NCI-H187 (cell line): ENCODE measurements at places on chromosomes 16 and 17.

- no peak for DNase-seq
Observed at GRCh38 chr16:87368029-87368770, 15.4 kb downstream of the FBXO31 start.

GRCh38 chr17:17050346-17051345, 8.4 kb downstream of the MPRIP start:
- no peak for DNase-seq

- DNase-seq = no peak
Observed at GRCh38 chr17:45143767-45144198, 4.5 kb upstream of the HEXIM1 start.

DNA sequence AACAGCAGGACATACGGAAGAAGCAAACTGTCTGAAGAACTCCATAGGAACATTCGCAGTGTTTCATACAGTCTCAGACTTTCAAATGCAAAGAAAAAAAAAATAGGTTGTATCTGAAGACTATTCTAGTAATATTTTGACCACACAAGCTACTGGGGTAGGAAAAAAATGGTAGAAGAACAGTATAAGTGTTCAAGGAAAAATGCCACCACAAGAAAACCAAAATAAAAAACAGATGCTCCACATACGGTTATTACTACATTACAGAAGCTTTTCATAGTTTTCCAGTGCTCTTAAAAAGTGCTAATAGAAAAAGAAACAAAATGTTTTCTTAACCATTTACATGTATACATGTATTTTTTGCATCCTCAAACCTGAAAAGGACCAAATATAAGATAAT, 3.7 kb downstream of the NCOR1 start:
- DNase-seq = no peak

GRCh38 chr17:8041249-8041928, 2.5 kb downstream of the ALOX15B start:
- no peak for DNase-seq

DNA sequence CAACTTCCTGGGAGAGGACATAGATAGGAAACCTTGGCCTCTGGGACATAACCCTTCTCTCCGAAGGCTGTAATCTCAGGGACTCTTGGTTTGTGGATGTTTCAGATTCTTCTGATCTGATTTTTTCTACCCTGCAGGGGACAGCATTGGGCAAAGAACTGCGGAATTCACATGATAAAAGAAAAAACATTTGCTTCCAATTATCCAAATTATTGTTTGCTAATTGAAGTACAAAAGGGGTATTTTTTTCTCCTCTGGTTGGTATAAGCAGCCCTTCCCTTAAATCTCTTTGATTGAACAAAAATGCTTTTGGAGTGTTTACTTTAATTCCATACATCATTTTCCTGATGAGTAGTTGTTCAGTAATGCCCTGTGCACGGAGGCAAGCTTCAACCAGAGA, 251.7 kb upstream of the IRX3 start:
- no peak for DNase-seq

DNA sequence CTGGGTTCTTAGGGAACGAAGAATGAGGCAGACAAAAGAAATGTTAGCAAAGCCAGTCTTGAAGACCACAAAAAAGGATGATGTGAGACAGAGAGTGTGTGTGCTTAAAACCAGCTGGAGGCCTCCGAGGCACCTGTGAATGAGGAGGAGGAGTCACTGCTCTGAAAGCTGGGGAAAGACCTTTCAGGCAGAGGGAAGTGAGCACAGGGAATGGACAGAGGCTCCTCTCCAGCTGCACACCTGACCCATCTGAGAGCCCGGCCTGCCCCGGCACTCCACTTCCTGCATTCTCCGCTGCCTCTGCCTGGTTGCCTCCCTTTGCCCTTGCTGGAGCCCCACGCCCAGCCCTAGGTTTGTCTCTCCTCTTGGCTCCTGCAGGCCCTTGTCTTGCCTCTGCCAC, 55.2 kb upstream of the SREBF1 start:
- DNase-seq = peak; percentile 38

GRCh38 chr16:17273142-17273561, 197.6 kb downstream of the XYLT1 start:
- no peak for DNase-seq

GRCh38 chr16:65698791-65699321, 577.0 kb upstream of the CDH11 start:
- DNase-seq = no peak

DNA sequence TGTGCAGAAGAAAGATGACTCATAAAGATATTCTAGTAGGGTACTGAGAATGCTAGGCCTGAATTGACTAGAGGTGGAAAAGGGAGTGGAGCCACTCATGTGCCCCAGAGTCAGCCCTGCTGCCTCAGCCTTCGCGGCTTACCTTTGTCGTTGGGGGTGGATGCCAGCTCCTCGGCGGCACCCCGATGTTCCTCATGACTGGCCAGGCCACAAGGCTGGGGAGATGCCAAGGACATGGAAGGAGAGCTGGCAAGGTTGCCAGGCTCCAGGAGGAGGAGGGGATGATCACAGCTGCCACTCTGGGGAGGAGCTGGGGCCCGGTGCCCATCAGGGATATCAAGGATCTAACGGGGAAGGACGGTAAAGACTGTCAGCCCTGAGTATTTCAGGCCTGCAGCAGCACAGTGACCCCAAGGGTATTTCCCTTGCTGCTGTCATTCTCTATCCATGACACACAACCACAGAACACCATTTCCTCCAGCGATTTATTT, 9.7 kb upstream of the SLC35B1 start:
- no peak for DNase-seq

- DNase-seq = no peak
Observed at GRCh38 chr16:20192801-20193200, 119.1 kb upstream of the GPR139 start.

- no peak for DNase-seq
Observed at GRCh38 chr17:17887752-17888304, 51.0 kb upstream of the SREBF1 start.

GRCh38 chr17:66399441-66399840, 97.0 kb downstream of the PRKCA start:
- DNase-seq = no peak
